ENCODE measurements at places on chromosomes 4 and X. TPM values are rescaled to one million over a fixed set of nuclear protein-coding genes. Genes with fewer than 3 reads are reported as not detected.

Gene SCRG1
- total RNA-seq, result 0.57 TPM

Gene CXCL8
- 28.4 TPM for total RNA-seq

Gene CCDC110
- total RNA-seq, result 1.2 TPM

DNA sequence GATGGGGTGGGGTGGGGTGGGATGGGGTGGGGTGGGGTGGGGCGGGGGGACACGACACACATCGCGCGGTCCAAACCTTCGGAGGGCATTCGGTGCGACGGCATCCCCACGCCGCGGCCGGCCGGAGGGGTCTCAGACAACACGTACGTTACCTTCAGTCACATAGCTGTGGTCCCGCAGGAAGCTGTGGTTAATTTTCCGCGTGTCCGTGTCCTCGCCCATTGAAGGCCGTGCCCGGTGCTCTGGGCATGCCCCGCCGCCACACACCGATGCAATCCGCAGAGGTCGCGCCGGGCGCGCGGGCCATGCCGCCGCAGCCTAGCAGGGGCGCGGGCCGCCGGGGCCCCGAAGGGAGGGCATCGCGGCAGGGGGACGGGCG, 417 bp downstream of the PPP2R2C start:
- peaks cover 37% of the 10 kb centered on the region for H3K27me3 ChIP-seq
- H3K36me3 ChIP-seq, result no peaks in the 10 kb centered on the region
- peak; percentile 56 for DNase-seq
- H3K4me3 ChIP-seq, result no peak overlapping the region

DNA sequence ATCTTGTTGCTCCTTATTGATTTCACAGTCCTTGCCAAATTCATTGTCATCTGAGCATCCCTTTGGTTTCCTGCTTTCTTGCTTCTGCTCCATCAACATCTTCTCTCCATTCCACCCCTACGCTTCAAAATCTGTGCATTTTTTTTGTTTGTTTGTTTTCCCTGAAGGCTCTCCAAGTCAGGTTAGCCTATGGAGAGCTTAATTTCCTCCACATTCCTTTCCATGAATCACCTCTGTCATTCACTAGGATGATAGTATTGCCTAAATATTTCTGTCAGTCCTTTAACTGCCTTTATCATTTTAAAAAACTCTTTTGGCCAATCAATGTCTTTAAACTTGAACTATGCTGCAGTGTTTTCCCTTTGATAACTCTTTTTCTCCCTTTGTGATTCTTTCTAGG, 67.7 kb downstream of the PPARGC1A start:
- no peaks in the 10 kb centered on the region for H3K36me3 ChIP-seq
- H3K4me1 ChIP-seq, result no peaks in the 10 kb centered on the region
- H3K27me3 ChIP-seq, result no peaks in the 10 kb centered on the region
- no peak overlapping the region for H3K4me3 ChIP-seq
- DNase-seq, result no peak

- H3K36me3 ChIP-seq, result peaks cover 43% of the 10 kb centered on the region
- no peak overlapping the region for H3K4me3 ChIP-seq
- no peaks in the 10 kb centered on the region for H3K4me1 ChIP-seq
- H3K27ac ChIP-seq, result no peak overlapping the region
These were observed 57.4 kb downstream of the PTTG2 start for GRCh38 chr4:38017609-38018008.

- no peak overlapping the region for H3K4me3 ChIP-seq
- no peaks in the 10 kb centered on the region for H3K36me3 ChIP-seq
- no peaks in the 10 kb centered on the region for H3K27me3 ChIP-seq
- no peak overlapping the region for H3K27ac ChIP-seq
These were observed 87.1 kb downstream of the SLIT2 start for GRCh38 chr4:20338841-20339240.
